ENCODE measurements at places on chromosomes 12 and 14.

DNA sequence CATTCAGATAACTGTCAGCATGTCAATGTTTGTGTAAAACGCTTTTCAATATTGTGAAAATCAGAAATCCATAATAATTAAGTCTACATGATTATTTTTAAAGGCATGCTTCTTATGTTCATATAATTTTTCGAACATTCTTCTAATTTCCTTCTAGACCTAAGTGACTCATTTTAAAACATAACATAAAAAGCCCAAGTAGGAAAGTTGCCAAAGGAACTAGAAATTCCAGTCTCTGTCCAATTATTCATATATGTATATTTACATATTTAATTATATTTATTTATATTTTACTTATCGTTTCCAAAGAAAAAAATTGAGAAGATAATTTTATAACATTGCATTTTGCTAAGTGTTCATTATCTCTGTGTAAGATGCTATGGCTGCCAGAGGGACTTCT is 110.4 kb downstream of the TMTC1 start:
- DNase-seq, result no peak

GRCh38 chr14:75181293-75182062 is 5.1 kb upstream of the TMED10 start:
- DNase-seq, result no peak

GRCh38 chr12:53217051-53217930 is 10.2 kb upstream of the ITGB7 start:
- DNase-seq, result no peak

- peak; percentile 6 for DNase-seq
These were observed 164.6 kb downstream of the GCH1 start for GRCh38 chr14:54738009-54738408.

DNA sequence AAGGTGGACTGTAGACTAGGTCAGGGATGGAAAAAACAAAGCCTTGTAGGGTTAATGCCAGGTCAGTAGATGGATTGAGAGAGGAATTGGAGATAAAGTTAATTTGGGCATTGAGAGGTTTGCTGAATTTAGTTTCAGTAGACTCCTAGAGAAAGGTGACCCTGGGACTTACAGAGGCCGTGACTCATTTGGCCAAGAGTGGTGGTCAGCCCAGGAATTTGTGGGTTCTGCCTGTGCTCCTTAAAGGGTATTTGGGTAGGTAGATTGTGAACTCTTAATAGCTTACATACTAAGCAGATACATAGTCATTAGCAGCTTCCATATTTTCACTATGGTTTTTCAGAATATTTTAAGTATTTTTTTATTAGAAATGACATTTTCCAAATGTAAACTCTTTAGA is 21.8 kb downstream of the PLEKHA5 start:
- no peak for DNase-seq

- no peak for DNase-seq
These were observed 47.0 kb upstream of the OR6J1 start for GRCh38 chr14:22691171-22691570.

All from midbrain (tissue), 1 donor.